ENCODE measurements at places on chromosomes 7 and 10. TPM values are rescaled to one million over a fixed set of nuclear protein-coding genes. Genes with fewer than 3 reads are reported as not detected.

GRCh38 chr10:52672880-52673279 lies 99.7 kb downstream of the MBL2 start:
- DNase-seq = no peak

DNA sequence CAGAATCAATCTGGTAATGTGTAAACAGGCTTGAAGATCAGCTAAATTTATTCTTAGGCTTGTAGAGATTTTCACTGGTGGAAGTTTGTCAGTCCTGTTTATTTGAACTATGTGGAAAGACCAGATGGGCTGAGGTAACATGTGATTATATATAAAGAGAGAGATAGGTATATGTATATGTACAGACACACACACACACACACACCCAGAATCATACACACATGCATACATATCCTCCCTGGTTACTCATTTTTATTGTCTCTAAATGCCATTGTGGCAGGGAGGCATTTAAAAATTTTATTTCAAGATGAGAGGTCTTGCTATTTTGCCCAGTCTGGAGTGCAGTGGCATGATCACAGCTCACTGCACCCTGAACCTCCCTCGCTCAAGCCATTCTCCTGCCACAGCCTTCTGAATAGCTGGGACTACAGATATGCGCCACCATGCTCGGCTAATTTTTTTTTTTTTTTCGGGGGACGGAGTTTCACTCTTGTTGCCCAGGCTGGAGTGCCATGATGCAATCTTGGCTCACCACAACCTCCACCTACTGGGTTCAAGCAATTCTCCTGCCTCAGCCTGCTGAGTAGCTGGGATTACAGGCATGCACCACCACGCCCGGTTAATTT lies 78.1 kb upstream of the CYTH3 start:
- no peak for DNase-seq

DNA sequence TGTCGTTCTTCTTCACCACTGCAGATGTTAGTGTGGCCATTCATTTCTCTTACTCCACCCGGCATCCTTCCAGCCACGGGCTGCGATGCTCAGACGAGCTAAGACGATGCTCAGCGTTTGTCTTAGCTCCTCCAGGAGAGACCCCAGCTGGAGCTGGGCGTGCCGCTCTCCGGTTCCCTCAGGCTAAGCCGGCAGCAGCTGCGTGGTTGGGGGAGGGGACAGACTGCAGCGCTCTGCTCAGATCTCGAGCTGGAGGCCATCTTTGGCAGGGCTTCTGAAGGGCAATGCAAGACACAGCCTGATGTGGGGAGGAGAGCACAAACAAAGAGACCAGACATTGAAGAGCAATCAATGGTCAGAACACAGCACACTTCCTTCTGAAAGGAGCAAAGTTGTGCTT lies 4.8 kb downstream of the INA start:
- DNase-seq = peak; percentile 55

SPDYE9 gene
- not detected for total RNA-seq

Measured in occipital lobe (tissue), 3 donors.